ENCODE measurements at places on chromosomes 12 and 14. TPM values are rescaled to one million over a fixed set of nuclear protein-coding genes. Genes with fewer than 3 reads are reported as not detected.

GRCh38 chr14:97748616-97749015, 951.4 kb downstream of the VRK1 start:
- DNase-seq: no peak

- no peak for DNase-seq
These were observed 4.5 kb downstream of the DHRS2 start for GRCh38 chr14:23640524-23641141.

OTX2 gene
- total RNA-seq: not detected

B3GNT4 gene
- total RNA-seq: 1.0 TPM

DNA sequence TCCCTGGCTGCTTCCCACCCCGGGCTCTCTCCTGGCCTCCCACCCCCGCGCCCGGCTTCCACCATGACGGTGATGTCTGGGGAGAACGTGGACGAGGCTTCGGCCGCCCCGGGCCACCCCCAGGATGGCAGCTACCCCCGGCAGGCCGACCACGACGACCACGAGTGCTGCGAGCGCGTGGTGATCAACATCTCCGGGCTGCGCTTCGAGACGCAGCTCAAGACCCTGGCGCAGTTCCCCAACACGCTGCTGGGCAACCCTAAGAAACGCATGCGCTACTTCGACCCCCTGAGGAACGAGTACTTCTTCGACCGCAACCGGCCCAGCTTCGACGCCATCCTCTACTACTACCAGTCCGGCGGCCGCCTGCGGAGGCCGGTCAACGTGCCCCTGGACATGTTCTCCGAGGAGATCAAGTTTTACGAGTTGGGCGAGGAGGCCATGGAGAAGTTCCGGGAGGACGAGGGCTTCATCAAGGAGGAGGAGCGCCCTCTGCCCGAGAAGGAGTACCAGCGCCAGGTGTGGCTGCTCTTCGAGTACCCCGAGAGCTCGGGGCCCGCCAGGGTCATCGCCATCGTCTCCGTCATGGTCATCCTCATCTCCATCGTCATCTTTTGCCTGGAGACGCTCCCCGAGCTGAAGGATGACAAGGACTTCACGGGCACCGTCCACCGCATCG, 1.8 kb downstream of the KCNA1 start:
- DNase-seq: no peak

DNA sequence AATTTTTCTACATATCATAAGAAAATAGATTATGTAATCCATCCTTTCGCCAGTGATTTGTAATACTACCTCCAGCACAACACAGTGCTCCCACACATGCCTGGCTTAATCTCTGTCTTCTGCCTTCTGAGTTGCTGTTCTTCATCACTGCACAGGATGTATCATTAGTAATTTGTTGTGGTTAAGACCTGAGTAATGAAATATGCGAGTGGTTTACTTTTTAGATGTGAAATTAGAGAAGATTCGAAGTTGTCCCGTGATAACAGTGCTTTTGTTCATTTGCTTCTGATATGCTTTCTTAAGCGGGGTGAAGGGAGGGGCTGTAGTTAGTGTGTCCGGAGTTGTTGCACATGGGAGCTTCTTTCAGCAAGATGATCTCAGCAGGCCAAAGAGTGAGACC, 18.1 kb downstream of the KRT85 start:
- DNase-seq: no peak

- no peak for DNase-seq
These were observed 248.4 kb downstream of the ASCL1 start for GRCh38 chr12:103205906-103206305.

DNA sequence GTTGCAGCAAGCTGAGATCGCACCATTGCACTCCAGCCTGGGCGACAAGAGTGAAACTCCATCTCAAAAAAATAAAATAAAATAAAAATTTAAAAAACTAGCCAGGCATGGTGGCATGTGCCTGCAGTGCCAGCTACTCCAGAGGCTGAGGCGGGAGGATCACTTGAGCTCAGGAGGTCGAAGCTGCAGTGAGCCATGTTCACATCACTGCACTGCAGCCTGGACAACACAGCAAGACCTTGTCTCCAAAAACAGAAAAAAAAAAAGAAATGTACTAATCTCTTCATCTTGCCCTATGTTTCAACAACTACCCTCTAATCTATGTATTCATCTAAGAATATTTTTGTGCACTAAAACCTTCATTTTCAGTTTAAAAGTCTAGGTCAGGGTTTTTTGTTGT, 6.5 kb downstream of the NAA25 start:
- DNase-seq: no peak

ITGB7 gene
- total RNA-seq: 200 TPM

- no peak for DNase-seq
These were observed 23.7 kb upstream of the OSBPL8 start for GRCh38 chr12:76583301-76583700.

GRCh38 chr12:24039113-24039525, 89.6 kb upstream of the SOX5 start:
- no peak for DNase-seq

DNA sequence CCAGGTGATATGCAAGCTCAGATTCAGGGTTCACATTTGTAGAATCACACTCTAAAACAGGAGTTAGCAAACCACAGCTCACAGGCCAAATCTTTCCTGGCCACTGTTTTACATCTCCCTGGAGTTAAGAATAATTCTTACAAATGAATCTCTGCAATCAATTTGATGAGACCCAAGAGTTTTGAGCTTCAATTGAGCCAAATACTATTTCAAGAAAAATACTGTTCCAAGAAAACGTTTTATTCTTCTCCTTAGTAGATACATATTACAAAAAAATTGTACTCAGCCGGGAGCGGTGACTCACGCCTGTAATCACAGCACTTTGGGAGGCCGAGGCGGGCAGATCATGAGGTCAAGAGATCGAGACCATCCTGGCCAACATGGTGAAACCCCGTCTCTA, 2.5 kb downstream of the PTGDR start:
- no peak for DNase-seq

DNA sequence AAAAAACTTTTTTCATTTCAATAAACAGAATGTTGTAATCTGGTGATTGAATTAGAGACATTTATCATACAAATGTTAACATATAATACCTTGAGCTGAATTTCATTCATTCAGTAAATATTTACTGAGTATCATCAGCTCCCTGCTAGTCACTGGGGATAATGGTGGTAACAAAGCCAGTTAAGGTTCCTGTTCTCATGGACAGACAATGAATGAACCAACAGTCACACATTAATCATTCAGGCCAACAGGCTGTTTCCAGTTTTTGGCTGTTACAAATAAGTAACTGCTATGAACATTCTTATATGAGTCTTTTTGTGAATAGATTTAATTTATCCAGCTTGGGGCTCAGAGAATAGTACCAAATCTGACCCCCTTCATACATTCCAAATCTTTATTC, 13.5 kb downstream of the EXD2 start:
- DNase-seq: no peak

DNA sequence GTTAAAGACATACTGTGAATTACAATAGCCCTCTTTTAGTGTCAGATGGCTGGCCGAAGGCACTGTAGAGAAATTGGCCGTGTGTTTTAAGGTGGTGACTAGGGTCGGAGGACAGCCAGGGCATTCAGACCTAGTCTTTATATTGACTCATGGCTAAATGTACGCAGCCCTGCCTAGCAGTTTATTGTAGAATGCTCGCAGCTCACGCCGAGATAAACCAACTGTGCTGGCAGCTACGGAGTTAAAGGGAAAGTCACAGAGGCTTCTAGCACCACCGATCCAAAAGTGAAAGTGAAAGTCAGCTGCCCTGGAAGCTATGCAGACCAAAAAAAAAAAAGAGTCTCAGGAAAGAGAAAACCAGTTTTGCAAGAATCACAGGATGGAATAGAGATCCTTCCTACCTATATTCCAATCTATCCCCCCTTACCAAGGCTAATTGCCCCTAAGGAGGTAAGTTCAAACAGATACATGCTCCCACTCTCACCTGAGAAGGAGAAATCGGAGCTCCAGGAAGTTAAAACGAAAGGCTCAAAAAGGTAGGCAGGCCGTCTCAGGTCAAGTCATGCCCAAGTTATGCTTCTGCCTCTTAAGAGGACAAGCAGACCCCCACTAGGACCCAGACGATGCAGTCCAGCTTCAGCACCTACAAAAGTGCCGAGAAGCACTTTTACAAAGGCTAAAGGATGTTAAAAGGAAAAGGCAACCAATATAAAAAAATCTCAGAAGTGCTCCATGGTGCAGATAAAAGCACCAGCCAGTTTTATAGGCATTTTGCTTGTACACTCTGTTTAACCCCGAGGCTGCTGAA, 24.8 kb downstream of the KLRK1 start:
- DNase-seq: peak; percentile 51

SLC25A47 gene
- total RNA-seq: not detected

- no peak for DNase-seq
These were observed 67.3 kb downstream of the SPTB start for GRCh38 chr14:64812412-64812811.

- DNase-seq: no peak
These were observed 106.4 kb downstream of the WIF1 start for GRCh38 chr12:65014504-65015271.

GRCh38 chr12:52901715-52902541, 2.9 kb downstream of the KRT8 start:
- no peak for DNase-seq

SLC39A9 gene
- 46.7 TPM for total RNA-seq

GRCh38 chr12:27048822-27049752, 26.7 kb downstream of the MED21 start:
- DNase-seq: no peak

All from activated T-helper 2 cell treated with anti-CD3 and anti-CD28 coated beads, Interferon-gamma antibody, Interleukin-2, Interleukin-4, amounts not matched to agents 10 μg/mL and 5 μg/mL and 100 μg/mL, durations not matched to agents 14 hours and 24 hours and 36 hours (primary cell).